Stimulated activated CD8-positive, alpha-beta memory T cell treated with anti-CD3 and anti-CD28 coated beads, Interleukin-4, amount 100 ng/mL, for 1 hour (primary cell): ENCODE measurements at places on chromosomes 11 and 22.

GRCh38 chr22:46062971-46063631 is 86.1 kb upstream of the WNT7B start:
- no peak for DNase-seq

GRCh38 chr11:28756977-28757376 is 648.8 kb downstream of the METTL15 start:
- DNase-seq: no peak

DNA sequence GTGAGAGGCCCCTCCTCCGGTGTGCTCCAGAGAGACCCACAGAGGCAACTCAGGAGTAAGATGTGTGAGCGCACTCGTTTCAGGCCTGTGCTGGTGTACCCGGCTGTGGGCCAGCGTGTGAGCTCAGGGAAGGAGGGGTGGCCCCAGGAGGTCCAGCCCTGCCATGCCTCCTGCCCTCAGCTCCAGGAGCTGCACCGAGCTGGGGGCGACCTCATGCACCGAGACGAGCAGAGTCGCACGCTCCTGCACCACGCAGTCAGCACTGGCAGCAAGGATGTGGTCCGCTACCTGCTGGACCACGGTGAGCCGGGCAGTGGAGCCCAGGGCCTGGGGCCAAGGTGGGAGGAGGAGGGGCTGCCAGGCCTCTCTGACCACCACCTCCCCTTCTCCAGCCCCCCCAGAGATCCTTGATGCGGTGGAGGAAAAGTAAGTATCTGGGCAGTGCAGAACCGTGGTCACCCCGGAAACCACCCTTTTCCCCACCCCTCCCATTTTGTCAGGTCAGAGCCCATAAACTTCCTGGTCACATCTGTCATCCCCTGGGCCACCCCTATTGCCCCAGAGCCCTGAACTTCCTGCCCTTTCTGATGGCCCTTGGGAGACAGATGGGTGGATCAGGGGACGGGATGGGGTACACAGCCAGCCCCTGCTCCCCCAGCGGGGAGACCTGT is 2.5 kb upstream of the MDK start:
- no peak for DNase-seq

- no peak for DNase-seq
Observed at GRCh38 chr11:124153821-124154220, 29.3 kb upstream of the OR10D3 start.

DNA sequence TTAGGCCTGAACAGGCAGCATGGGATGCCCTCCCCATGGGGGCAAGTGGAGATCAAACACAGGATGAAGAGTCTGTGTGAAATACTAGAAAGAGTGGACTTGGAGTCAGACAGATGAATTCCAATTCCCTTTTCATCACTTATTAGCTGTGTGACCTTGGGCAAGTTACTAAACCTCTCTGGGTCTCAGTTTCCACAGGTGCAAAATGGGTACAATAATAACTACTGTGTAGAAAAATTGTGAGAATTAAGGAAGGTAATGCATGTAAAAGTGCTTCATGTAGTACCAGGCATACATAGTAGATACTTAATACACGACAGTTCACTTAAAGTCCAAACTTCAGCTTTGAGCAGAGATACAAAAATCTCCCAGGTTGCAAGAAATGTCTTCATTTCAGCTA is 176.4 kb downstream of the DSCAML1 start:
- no peak for DNase-seq

DNA sequence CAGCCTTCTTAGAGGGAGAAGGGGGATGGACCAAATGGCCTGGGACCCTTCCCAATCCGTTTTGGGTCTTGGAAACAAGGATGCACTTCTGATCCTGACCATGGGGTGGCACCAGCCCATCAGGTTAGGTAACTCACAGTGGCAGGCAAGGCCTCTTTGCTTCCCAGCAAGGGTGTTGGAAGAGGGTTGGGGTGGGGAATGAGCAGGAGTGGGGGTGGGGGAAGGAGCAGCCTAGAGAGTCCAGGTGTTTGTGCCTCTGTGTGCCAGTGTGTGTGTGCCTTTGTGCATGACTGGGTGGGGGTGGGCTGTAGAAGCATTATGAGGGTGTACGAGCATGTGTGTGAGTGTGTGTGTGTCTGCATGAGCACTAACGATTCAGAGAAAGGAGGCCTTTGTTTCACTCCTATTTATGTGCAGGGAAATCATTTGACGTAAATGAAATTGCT is 213.1 kb downstream of the INSC start:
- no peak for DNase-seq

DNA sequence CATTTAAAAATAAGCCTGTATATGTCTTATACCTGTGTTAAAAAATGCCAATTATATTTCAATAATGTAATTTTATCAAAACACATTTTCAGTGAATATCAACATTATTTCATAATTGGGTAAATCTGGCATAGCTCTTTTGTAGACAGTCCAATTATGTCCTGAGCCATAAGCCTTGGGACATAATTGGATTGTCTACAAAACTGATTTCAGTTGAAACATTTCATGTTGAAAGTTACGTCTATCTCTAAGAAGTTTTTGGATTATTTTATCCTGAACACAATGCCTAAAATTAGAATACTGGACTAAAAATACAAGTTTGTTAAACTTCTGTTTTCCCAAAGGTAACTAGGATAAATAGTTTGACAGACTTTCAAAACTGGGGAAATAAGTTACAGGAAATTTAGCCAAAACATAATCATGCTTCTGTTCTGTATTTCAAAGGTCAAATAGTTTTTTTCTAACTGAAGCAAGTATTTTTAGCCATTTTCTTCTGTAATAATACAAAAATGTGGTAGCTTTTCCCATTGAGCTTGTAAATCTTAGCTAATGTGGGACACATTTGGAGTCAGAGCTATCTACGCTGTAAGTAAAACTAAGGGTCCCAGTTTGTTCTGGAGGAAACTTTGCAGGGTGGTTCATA is 100.7 kb upstream of the BIRC3 start:
- no peak for DNase-seq

- no peak for DNase-seq
Observed at GRCh38 chr11:8257003-8257664, 6.5 kb downstream of the LMO1 start.

DNA sequence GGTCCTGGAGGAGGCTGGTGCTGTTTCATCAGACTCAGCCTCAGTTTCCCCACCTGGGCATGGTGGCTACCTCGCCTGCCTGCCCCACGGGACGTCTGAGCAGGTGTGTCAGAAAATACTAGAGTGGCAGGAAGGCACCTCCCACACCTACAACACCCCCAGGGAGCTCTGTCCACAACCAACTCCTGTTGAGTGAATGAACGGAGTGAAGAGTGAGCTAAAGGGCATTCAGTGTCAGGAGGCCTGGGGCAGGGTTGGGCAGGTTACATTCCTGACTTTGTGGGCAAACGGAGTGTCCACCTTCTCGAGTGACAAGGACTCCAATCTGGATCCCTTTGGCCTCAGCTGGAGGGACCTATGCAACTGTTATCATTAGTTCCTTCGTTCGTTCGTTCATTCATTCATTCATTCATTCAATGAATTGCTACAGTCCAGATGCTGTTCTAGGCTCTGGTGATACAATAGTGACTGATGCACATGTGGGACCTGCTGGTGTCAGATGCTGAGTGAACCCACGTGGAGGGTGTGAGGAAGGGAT is 195.2 kb downstream of the CTTN start:
- DNase-seq: no peak

GRCh38 chr11:9344061-9344680 is 29.8 kb upstream of the TMEM41B start:
- no peak for DNase-seq

GRCh38 chr22:37351232-37351631 is 68.9 kb downstream of the CYTH4 start:
- no peak for DNase-seq

DNA sequence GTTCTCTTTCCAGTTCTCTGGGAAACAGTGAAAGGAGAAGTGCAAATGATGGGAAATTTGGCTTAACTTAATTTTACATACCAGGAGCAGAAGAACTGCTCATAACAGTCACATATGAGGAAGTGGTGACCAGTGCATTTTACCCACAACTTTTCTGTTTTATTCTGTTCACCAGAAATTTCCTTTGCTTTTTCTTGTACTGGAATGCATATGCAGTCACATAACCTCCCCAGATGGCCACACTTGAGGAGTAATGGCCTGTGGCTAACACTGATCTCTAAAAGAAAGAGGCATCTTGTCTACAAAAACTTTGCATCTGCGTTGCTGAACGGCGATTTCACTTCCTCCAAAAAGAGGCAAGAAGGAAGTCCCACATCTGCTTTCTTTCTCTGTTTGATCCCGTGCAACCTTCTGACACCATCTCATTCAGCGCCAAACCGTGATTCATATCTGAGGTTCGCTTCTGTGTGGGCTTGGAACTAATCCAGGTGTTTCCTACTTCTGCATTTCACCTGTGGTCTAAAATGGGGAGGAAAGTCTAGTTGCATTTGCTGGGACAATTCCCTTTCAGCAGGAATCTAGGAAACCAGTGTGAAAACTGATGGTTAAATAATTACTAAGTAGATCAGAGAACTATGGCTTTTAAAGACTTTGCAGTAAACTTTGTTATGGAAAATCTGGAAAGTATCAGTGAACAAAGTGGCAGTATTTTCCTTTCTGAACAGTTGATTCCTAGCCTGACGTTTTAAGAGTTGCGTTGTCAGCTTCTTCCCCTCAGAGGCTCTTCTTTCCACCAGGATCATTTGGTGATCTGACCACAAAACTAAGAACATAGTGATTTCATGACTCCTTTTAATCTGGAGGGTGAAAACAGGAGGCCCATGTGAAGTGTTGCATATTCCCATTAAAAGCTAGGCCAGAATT is 4.2 kb upstream of the MPEG1 start:
- no peak for DNase-seq

GRCh38 chr11:3833449-3833848 is 7.3 kb downstream of the RHOG start:
- DNase-seq: no peak

DNA sequence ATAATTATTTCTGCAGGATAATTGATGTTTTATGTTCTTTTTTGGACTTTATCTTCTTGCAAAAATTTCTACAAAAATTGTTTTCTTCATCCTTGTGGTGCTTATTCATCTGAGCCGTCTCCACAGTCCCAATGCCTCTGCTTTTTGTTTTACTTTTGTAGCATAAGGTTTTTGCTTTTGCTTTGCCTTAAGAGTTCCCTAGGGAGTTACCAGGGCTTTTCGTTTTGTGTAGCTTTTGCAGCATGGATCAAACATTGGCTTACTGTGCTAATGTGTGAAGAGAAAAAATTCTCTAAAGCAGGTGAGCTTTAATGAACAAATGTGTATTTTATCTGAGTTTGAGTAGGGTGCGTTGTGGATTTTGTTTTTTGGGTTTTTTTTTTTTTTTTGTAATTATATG is 11.8 kb downstream of the XBP1 start:
- DNase-seq: no peak

DNA sequence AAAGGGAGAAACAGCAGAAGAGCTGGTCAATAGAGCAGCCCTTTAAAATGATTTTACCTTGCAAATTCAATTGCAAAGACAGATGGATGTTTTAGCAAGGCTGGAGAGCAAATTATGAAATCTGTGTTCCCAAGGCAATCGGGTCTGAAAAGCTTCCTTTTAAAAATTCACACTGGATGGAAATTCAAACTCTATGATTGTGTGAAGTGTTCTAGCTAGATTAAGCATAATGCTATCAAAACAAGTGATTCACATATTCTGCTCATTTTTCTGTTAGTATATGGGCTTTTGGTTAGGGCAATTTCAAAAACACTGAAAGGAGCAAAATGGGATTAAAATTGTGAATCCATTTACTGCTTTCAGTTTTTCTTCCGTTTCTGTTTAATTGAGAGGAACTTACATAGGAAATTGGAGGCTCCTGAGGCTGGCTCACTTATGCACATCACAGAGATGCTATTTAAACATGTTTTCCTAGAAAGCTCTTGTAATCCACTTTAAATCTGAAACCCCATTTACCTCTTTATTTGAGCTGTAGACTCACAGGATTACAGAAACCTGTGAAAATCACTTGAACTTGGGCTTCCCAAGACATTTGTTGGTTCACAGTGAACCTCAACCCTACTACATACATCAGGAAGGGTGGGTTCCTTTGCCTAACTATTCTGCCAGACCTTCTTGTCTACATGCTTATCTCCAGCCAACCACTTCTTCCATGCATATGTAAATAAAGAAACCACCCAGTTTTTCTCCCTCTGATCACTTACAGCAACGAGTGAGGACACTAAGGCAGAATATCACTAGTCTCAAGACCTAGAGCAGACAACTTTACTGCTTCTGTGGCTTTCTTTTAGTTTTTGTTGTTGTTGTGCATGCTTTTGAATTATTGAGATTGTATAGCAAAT is 201.9 kb upstream of the PITPNB start:
- no peak for DNase-seq
